NCI-H1694 treated with DMSO at 0.1 percent for 48 hours (cell line): ENCODE measurements at places on chromosomes 4 and X.

DNA sequence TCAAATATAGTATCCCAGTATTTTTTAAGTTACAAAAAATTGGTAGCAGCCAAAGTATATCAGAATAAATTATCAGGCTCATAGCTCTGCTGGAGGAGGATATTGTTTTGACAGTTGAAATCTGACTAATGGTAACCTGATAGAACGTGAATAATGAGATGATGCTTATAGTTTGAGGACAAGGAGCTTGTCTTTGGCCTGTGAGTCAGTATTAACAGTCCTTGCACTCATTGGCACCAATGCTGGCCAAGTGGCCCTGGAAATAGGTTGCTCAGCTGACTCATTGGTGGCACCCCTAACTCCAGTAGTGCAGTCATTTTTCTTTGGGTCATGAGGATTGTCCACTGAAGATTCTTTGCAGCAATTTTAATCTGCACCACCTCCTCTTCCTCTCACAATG lies 203.3 kb upstream of the JADE1 start:
- no peak for DNase-seq

DNA sequence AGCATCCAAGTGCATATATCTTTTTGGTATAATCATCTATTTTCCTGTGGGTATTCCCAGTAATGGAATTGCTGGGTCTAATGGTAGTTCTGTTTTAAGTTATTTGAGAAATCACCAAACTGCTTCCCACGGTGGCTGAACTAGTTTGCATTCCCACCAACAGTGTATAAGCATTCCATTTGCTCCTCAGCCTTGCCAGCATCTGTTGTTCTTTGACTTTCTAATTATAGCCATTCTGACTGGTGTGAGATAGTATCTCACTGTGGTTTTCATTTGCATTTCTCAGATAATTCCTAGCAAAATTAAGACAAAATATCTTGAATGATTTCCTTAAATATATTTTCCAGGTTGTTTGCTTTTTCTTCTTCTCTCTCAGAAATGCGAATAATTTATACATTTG lies 341.1 kb downstream of the GBA3 start:
- no peak for DNase-seq

DNA sequence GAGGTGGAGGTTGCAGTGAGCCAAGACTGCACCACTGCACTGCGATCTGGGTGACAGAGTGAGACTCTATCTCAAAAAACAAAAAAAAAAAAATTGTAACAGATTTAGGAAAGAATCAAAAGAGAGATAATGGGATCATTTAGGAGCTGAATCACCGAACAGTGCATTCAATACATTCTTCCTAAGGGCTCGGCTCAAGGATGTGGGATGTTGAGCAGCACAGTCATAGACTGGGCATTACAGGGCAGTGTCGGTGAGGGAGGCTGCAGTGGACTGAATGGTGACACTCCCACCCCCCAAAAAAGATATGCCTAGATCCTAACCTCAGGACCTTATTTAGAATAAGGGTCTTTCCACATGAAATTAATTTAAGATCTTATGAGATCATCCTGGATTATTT lies 70.0 kb downstream of the EVC2 start:
- DNase-seq, result no peak

- DNase-seq, result no peak
Measured at GRCh38 chr4:41307638-41308037, 50.9 kb downstream of the UCHL1 start.

GRCh38 chrX:153388722-153389459 lies 12.3 kb downstream of the PNMA6E start:
- no peak for DNase-seq

GRCh38 chr4:92520563-92520962 lies 216.8 kb downstream of the GRID2 start:
- DNase-seq, result no peak

GRCh38 chr4:78768452-78769180 lies 7.5 kb upstream of the BMP2K start:
- no peak for DNase-seq

- DNase-seq, result no peak
Measured at GRCh38 chr4:98496152-98496845, 162.1 kb downstream of the TSPAN5 start.

DNA sequence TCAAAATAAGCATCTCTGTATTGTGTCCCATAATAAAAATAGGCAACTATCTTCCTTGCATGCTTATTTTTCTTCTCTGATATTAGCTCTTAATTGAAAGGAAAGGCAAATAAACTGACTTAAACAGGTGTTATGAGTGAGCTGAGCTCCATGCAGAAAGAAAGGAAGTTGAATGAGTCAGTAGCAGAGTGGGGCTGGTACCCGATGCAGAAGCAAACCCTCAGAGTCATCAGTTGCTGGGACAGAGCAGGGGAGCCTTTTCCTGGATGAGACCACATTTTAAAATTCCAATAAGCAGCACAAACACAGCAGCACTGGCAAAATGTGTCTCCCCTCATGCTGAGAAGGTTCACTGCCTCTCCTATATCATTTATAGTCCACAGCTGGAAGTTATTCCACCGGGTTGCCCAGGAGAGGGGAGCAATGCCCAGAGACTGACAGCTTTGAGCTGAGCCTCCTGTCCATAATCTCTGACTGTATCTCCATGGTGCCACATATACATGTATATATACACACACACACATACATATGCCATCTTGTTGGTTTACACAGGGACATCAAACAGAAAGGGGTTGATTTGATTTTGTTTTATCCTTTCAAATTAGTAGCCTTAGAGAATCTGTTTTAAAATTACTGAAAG lies 274.3 kb upstream of the PPARGC1A start:
- DNase-seq, result no peak

GRCh38 chr4:122514671-122515070 lies 58.1 kb upstream of the IL2 start:
- no peak for DNase-seq

DNA sequence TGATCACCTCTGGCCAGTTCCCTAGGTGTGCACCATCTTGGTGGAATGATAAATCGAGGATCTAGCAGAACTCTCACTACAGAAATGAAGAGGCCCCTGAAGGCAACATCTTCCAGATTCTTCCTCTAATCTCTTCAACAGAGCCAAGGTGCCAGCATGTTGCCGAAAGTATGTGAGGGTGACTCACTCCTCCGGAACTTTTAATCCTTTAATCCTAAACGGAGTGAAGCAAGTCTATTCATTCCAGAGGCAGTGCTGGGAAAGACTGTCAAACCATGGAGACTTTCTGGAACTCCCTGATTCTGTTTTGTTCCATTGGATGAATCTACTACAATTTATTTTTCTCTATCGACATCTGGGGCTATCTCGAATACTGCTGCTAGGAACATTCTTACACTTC lies 68.7 kb downstream of the SUPT20HL2 start:
- no peak for DNase-seq

DNA sequence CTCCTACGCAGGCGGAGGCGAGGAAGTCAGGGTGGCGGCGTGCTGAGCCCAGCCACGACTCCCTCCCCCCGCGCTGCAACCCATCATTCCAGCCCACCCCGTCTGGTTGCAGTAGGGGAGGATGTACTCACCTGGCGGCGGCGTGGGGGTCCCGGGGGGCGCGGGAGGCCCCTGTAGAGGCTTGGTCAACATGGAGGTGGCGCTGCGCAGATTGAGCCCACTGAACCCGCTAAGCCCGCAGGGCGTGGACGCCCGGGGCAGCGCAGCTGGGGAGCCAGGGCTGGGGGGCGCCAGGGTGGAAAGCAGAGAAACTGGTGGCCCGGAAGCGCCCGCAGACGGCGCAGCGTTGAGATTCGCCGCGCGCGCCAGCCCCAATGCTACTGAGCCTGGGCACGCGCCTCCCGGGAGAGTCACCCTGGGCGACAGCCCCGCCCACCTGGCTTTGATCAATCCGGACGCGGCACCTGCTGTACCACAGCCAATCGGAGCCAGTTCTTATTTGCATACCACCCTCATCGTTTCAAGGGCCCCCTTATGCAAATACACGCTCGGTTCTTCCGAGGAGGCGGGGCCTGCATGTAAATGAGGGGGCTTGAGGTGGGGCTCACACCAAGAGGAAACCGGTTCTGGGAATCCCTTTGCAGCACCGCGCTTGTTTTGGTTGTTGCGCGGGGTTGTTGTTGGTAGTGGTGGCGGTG lies at the start of gene PIM2:
Gene PIM2 (minus strand): TSS at position 382 of the 698 bp plus-strand sequence. CDS start 190 bp downstream, at position 192.
- DNase-seq, result peak; percentile 97

DNA sequence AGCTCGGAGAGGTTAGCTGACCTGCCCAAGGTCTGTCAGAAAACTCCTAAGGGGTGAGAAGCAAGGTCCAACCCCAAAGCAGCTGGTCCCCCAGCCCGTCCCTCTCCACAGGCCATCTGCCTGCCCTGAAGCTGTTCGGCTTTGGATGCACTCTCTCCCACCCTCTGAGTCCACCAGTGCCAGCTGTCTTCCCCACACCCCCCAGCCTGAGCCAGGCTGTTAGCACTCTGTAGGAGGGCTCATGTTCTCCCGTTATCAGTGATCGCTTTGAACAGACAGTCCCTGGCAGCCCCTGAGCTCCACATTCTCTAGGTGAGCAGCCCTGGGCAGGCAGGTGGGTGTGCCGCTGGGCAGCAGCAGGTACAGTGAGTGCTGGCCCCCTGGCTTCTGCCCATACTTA lies 16.0 kb downstream of the ZNF185 start:
- DNase-seq, result peak; percentile 63

GRCh38 chrX:78383594-78383993 lies 56.2 kb upstream of the CYSLTR1 start:
- no peak for DNase-seq

DNA sequence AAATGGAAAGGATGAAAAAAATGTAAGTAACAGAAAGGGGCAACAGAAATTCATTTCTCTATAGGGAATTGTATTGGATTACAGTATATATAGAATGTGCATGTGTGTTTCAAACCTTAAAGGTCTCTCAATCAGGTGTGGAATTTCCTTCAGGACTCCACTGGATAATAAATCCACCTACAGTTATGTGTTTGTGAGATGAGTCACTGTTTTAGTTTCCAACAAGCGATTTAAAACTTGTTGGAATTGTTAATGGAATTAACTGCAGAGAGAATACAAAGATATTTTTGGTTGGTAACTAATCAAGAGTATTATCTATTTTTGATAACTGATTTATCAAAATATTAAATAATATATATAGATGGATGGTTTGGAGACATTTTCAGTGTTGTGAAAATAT lies 32.8 kb downstream of the CEP44 start:
- DNase-seq, result no peak

- peak; percentile 23 for DNase-seq
Measured at GRCh38 chrX:107775734-107776511, at the start of gene TSC22D3. Gene TSC22D3 (minus strand): TSS chrX:107775787. CDS start chrX:107775419, 368 bp downstream.

DNA sequence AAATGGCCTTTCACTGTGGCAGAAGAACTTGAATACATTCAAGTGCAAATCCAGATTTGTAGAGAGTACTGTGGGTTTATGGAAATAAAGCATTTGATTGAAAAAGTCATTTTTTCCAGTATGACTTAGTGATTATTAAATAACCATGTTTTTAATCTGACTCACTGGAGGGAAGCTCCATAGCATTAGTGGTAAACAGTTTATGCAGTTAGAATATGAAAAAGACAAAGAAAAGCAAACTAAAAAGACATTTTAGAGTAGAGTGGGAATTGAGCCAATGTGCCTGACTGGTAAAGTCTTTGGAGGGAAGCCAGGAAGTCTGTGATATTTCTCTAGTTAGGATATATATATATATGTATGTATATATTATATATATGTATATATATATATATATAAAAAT lies 53.4 kb downstream of the FAT4 start:
- DNase-seq, result peak; percentile 27

DNA sequence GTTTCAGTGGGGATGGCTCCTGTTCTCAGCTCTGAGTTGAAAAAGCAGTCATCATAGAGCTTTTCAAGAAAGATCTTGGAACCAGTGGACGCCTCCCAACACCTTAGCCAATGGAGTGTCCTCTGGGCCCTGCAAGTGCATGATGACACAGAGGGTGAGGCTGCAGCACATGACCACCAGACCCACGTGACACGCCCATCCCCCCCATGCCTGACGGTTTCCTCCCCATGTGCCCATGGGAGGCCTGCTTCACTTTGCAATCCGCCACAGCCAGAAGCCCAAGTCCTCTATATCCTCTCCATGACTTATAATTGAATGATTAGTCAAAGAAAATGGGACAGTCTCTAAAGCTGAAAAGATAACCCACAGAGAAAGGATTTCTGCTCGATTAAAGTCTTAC lies 187.0 kb downstream of the AFAP1 start:
- no peak for DNase-seq

DNA sequence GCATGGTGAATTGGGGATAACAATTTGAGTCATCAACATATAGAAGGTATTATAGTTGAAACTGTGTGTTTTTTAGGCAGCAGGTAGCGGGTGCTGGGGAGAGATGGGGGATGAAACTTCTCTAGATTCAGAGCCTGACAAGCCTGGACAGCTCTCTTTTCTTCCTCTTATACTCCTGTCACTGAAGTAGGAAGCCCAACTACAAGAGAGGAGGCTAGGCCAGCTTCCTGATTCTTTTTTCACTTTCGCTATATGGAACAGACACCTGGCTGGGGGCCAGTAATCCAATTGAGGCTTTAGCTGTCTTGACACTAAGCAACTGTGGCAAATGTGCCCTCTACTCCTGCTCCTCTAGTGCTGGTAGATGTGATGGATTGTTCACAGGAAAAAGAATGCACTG lies 69.2 kb downstream of the PHKA1 start:
- DNase-seq, result no peak

GRCh38 chr4:137700751-137701150 lies 168.5 kb upstream of the PCDH18 start:
- no peak for DNase-seq

DNA sequence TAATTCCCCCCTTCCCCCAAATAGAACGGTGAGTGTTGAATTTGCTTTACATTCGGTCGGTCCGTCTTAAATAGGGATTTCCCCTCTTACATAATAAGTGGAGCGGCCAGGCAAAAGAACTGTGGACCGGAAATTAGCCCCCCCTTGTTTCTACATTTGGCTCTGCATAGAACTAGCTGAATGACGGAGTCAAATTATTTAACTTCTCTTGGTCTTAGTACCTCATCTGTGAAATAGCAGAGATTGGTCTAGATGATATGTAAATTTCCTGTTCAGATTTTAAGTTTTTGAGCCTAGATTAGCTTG lies 1.3 kb downstream of the SPATA18 start:
- no peak for DNase-seq

GRCh38 chr4:173380987-173381386 lies 10.2 kb downstream of the SAP30 start:
- DNase-seq, result no peak

GRCh38 chr4:54539500-54540029 lies 118.2 kb upstream of the KIT start:
- peak; percentile 18 for DNase-seq

DNA sequence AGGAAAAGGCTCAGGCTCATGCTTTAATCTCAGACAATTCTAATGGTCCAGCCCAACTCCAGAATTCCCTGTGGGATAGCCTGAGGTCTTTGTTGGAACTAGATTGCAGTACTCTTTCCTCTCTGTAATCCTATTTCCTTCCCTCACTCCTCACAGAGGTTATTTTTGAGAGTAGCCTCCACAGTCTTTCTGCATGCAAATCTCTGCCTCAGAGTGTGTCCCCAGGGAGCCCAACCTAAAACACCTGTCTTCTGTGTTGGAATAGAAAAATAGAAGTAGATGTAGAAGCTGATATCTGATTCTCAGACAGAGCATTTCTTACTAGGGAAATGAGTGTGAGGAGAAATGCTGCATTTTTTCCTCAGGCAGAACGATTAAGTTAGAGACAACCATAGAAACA lies 915.5 kb upstream of the EPHA5 start:
- DNase-seq, result no peak
